ENCODE measurements at places on chromosomes 4 and X.
A peak's percentile ranks its signal among the peaks of the same experiment; 100 is the strongest.

DNA sequence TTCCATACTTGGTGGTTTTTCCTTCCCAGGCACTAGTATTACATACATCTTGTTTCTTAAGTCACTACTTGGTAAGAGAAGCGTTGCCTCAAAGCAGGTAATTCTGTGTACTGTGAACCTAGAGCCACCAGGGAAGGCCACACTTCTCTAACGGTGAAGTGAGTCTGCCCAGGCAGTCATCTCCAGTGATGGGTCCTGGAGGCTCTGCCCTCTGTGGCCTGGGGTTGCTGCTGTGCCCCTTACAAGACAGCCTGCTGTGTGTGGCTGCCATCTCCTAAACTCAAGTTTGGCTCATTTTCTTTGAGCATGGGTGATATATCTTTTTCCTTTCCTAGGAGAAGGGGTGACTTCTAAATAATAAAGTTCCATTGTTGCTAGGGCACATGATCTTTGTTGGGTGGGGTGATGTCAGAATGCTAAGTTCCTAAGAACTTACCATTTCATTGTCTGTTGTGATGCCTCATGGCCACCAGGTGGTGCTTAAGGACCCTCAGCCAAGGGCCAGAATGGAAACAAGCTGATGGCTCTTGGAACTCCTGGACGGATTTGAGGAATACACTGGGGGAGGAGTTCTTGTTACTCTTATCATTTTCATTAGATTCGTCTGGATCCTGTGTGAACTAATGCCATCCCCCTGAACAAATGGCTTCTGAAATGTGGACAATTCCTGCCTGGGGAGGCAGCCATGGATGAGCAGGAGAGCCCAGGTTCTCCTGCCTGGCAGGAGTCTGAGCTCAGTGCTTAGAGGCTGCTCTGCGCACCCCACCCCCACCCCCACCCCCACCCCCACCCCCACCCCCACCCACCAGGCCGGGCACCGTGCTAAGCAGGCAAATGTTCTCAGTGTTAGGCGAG, 41.1 kb upstream of the WDR1 start:
- peak; percentile 77 for DNase-seq

DNA sequence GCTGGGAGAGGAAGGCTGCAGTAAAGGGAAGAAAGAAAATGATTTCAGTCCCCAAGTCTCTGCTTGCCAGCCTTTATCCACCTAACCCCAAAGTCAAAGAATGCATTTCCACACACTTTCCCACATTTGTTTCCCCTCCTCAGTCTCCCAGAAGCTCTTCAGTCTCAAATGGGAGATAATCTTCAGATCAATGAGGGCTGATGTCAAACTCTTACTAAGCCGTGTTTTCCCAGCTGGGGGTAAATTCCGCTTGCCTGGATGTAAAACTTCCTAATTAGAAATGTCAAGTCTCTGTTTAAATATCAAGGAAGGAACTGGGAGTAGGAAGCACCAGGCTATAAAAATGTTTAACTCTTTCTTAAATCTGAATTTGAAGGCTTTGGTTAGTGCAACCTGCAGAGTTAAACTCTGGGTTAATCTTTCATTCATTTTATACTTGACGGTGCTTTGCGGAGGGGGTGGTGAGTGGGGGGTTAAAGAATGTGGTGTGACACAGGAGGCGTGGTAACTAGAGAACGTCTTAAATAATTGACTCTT, 601.4 kb upstream of the ACTRT1 start:
- DNase-seq: no peak

DNA sequence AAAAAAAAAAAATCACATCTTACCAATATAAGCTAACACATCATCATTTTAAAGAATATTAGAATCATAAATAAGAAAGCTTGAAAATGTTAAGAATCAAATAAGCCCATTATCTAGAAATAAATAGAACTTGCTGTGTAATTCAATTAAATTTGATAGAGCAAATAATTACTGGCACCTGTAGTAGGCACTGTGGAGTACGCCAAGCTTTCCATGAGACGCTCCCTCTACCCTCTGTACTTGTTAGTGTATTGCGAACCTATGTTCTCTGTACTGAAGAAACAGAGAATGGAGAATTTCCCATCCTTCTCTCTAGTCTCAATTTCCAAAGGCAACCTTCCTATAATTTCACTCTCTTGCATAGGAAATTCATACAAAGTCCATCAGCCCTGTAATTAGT, 61.7 kb upstream of the HAND2 start:
- no peak for DNase-seq

DNA sequence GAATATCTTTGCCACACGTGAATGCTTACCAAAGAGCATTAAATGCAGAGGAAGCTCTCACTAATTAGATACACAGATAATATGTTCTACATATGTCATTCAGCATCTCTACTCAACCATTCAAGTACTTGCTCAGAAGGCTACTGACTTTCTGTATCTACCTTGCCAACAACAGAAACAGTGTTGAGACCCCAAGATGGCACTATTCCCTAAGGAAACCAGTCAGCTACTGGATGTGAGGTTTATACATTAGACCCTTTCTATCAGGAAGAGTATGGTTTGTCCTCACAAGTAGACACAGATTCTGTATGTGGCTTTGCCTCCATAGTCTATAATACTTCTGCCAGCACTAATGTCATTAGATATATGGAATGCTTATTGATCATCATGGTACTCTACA, 443.9 kb upstream of the INTU start:
- no peak for DNase-seq

GRCh38 chrX:141733371-141733770, 34.8 kb upstream of the SPANXD start:
- no peak for DNase-seq

GRCh38 chr4:5976921-5977320, 41.3 kb downstream of the C4orf50 start:
- DNase-seq: no peak

DNA sequence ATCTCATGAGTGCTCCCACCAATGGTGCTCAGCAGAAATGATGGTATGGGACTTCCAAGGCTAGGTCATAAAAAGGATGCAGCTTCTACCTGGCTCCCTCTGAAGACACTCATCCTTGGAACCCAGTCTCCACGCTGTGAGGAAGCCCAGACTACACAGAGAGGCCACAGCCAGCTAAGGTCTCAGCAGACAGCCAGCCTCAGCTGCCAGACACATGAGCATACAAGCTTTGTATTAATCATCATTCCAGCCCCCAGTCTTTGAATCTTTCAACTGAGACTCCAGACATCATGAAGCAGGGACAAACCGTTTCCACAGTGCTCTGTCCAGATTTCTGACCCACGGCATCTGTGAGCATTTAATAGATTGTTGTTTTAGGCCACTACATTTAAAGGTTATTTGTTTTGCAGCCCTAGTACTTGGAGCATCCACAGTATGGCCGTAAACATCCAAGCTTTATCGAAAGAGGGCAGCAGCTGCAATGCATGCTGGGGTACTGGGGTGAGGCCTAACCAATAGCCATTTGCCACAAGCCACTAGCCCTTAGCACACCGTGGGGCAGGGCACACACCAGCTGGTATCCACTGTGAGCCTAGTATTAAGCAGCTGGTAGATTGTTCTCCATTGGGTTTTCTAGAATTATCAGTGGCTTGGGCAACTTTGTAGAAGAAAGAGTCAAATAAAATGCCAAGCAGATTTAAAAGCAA, 449.1 kb downstream of the BCOR start:
- DNase-seq: no peak

DNA sequence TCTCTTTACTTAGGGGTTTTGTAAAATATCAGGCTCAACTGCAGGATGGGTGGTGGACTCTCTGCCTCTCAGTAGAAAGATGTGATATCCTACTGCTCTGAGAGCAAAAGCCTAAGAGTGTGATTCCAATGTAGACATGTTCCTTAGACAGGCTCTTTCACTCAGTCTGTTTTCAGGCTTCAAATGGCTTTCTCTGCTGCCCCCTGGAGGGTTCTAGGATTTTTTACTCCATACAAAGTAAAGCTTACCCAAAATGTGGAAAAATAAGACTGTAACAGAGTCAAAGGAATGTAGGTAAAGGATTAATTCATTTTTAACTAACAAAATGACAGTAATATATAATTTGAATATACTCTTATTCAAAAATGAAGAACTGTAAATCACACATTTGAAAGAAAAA, 32.1 kb downstream of the ZGRF1 start:
- DNase-seq: peak; percentile 93

- no peak for DNase-seq
These were observed 773 bp upstream of the TXLNG start for GRCh38 chrX:16785247-16786138.

GRCh38 chrX:20352935-20353336, 86.2 kb upstream of the RPS6KA3 start:
- DNase-seq: no peak

DNA sequence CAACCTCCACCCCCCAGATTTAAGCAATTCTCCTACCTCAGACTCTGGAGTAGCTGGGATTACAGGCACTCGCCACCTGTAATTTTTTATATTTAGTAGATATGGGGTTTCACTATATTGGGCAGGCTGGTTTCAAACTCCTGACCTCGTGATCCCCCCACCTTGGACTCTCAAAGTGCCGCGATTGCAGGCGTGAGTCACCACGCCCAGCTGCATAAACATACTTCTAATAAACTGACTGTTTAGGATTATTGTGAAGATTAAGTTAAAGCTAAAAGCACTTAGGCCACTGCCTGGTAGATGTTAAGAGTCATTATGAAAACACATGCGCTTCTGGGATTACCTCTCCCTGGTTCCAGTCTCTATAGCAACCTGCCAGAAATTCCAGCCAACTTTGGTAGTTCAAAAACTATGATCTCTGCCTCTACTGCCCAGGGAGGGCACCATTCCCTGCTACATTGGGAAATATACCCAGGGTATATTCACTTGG, 30.2 kb upstream of the GRIA3 start:
- no peak for DNase-seq

- no peak for DNase-seq
These were observed 32.2 kb upstream of the SLIT2 start for GRCh38 chr4:20219521-20219920.

- DNase-seq: peak; percentile 96
These were observed 4.3 kb downstream of the ELOVL6 start for GRCh38 chr4:110193822-110194761.

- DNase-seq: no peak
These were observed 680.1 kb upstream of the AADAT start for GRCh38 chr4:170769862-170770261.

DNA sequence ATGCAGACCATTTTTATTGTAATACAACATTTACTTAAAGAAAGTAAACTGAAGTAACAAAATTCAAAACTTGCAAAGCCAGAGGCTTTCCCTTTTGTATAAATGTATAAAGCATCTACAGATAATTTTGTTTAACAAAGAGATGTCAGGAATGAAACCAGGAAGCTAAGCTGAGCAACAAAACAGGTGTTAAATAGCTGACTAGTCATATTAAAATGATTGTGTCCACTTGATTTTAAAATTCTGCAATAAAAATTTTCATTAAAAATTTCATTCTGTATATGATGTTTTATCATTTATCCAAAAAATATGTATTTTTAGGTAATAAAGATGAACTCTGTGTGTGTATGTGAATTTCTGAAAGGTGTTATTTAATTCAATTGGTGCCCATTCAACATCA, 72.0 kb upstream of the TRAM1L1 start:
- no peak for DNase-seq

- DNase-seq: peak; percentile 17
These were observed 1.1 kb upstream of the LIN54 start for GRCh38 chr4:83011689-83012199.

DNA sequence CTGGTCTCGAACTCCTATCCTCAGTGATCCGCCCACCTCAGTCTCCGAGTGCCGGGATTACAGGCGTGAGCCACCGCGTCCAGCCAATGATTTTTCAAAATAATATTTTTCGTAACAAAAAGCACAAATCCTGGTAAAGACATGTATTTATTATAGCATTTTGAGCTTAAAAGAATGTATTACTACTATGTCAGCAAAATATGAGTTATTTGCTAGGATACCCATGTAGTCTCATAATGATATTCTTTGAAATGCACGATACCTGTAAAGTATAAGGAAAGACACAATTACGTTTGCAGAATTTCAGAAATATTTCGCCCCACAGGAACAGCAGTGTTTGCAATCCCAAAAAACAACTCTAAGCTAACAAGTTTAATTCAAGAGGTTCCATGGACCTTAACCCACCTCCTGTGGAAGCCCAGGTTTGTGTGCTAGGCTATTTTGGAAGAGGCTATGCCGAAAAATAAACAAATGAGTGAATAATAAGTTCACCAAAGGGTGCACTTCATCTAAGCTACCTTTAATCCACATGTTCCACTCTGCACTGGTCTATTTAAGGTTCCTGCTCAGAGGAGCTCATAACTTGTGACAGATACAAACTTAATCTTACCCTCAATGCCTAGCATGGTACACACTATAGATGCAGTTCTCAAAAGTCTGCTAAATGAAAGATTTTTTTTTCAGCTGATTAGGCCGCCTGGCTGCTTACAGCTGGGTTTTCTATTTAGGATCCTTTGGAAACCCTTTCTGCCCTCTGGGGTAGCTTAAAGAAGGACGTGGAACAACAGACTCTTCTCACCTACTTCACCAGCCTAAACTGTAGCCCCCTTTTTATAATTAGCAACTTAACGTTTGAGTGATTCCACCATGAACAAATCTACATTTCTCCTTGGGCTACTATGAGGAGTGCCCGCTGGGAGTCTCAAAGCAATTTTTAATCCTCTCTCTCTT, 5.0 kb downstream of the FRYL start:
- DNase-seq: peak; percentile 47

DNA sequence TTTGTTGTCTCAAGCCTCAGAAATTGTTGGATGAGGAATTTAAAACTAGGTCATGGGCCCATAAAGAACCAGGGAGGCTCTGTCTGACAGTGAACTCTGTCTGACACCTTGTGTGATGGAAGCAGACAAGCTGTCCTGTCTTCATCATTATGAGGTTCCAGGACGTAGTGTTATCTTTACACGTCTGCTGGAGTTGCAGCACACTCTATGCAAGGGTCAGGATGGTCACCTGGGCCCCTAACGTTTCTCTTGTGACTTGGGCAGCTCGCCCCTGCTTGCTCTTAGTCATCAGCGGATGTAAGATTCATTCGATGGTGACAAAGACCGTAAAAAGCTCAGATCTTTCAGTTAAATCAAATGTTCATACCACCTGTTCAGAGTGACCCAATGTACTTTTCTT, 92.0 kb upstream of the ADGRG2 start:
- DNase-seq: no peak

- no peak for DNase-seq
These were observed 9.8 kb upstream of the GUCY1B1 start for GRCh38 chr4:155749041-155749440.

GRCh38 chr4:175536852-175537453, 275.1 kb downstream of the GPM6A start:
- DNase-seq: peak; percentile 81

- peak; percentile 22 for DNase-seq
These were observed 434 bp downstream of the CXCL3 start for GRCh38 chr4:74038086-74038424.

GRCh38 chr4:3340700-3341083, 47.9 kb downstream of the RGS12 start:
- DNase-seq: no peak

Measured in brain (organoid and tissue), 16 donors.